ENCODE measurements at places on chromosomes 5 and 9.

GRCh38 chr9:113536483-113537228 is 73.1 kb downstream of the RGS3 start:
- DNase-seq = peak; percentile 86

- no peak for DNase-seq
Measured at GRCh38 chr9:2022560-2022959, 7.4 kb downstream of the SMARCA2 start.

DNA sequence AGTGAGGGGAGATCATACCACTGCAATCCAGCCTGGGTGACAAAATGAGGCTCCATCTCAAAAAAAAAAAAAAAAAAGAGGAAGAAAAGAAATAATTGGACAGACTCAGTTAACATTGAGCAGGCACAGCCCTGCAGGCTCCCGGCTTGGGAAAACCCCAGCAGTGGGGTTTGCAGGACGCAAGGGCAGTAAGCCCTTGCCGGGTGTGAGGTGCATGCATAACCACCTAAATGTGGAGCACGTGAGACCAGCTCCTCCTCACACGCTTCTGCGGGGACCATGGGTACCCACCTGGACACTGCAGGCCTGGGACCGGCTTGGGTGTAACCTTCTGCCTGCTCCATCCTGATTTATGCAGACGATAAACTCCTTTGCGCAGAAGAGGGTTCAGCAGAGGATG is 4.8 kb upstream of the SLC6A18 start:
- no peak for DNase-seq

DNA sequence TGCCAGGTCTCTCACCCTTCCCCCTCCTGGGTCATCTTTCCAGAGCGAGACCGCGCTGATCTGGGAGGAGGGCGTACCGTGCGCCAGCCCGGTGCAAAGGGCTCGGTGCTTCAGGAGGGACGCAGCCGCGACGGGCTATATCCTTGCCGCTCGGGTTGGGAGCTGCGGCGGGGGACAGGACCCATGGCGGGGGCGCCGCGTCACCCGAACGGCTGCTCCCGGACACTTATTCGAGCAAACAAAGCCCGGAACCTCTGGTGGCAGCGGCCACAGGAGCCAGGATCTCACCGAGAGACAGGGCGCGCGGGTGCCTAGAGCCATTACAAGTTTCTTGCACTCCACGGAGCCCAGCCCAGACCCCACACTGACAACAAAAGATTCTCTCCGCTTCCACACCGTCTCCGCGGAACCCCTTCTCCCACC is 1.3 kb downstream of the SEMA6A start:
- DNase-seq = peak; percentile 37

- DNase-seq = no peak
Measured at GRCh38 chr9:127168756-127169574, 46.5 kb upstream of the ANGPTL2 start.

- DNase-seq = no peak
Measured at GRCh38 chr5:180286-180918, 10.9 kb upstream of the LRRC14B start.

GRCh38 chr5:95810305-95811125 is 12.0 kb downstream of the GLRX start:
- no peak for DNase-seq

GRCh38 chr5:32099486-32100035 is 74.6 kb downstream of the GOLPH3 start:
- no peak for DNase-seq

- peak; percentile 40 for DNase-seq
Measured at GRCh38 chr5:137304226-137304874, 194.8 kb downstream of the SPOCK1 start.

DNA sequence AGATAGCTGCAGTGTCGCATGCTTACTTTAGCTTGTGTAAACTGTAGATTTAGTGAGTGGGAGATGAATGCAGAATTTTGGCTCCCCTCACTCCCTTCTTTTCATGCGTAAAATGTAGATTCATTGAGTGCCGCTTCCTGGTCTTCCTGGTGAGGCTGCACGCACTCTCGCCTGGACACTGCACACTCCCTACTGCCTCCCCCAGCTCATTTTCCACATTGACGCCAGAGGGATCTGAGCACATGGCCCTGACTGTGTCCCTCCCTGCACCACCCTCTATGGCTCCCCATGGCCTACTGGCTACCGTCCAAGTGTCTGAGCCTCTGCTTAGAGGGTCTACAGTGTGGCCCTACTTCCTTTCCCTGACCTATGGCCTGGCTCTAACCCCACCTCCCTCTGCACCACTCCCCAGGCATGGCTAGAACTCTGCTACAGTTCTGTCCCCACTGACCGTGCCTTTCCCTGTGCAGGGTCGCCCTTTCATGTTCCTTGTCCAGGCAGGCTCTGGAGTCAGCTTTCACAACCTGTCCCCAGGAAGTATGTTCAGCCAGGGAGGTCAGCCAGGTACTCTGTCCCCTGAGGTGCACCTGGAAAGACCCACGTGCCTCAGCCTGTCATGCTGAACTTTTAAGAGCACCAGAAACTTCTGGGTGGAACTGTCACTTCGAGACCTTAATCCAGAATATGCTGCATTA is 160.6 kb downstream of the COL23A1 start:
- no peak for DNase-seq

GRCh38 chr9:131217331-131218031 is 58.8 kb downstream of the FAM78A start:
- DNase-seq = no peak

DNA sequence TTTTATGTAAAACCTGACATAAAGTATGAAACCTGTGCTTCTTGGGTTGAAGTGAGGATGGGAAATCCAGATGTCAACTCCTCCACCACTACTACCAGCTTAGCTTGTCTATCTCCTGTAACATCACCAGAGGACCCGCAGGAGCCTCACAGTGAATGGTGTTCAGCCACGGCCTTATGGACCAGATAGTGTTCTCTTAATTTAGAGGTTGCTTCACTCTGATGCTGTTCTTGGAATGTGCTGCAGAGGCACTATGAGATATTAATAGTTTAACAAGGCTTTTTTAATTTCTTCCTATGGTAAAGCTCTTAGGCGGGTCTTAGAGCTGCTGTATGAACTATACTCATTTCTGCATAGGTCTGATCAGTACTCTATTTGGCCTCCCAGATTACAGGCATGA is 27.9 kb downstream of the NFX1 start:
- no peak for DNase-seq

DNA sequence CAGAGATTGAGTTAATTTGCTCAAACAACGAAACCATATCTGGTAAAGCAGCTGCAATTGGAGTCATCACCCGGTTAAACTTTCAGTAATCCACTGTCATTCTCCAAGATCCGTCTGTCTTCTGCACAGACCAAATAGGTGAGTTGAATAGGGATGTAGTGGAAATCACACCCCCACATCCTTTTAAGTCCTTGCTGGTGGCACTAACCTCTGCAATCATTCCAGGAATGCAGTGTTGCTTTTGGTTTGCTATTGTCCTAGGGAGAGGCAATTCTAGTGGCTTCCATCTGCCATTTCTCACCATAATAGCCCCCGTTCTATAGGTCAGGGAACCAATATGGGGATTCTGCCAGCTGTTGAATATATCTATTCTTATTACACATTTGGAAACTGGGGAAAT is 14.6 kb upstream of the BTF3 start:
- DNase-seq = no peak

DNA sequence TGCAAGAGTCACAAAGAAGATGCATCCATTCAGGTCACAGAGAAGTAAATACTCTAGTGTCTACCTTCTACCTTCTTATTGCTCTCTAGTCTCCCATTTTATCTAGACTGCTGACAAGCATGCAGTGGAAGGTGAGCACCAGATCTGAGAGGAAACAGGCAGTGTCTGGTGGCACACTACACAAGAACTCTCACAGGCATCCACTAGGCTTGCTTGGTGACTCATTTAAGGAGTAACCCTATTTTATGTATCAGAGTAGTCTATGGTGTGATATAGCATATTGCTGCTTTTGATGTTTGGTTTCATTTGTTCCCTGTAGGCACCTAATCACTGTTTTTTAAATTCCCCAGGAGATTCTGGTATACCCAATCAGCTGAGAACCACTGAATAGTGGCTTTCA is 1.6 kb upstream of the THBS4 start:
- DNase-seq = no peak

DNA sequence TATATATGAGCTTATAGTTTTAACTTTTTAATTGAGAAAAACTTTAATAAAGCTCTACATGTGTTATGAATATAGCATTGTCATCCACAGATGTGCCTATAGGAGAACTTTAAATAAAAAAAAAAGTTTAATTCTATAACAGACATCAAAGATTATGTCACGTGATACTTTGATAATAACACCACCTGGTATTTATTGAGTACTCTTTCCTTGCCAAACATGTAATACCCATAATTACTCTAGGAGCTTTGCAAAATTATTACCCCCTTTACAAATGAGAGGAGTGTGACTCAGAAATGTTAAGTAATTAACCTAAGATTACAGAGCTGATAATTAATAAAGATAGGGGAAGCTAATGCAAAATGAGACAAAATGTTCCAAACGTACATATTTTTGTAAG is 43.0 kb downstream of the ITGA2 start:
- DNase-seq = no peak

DNA sequence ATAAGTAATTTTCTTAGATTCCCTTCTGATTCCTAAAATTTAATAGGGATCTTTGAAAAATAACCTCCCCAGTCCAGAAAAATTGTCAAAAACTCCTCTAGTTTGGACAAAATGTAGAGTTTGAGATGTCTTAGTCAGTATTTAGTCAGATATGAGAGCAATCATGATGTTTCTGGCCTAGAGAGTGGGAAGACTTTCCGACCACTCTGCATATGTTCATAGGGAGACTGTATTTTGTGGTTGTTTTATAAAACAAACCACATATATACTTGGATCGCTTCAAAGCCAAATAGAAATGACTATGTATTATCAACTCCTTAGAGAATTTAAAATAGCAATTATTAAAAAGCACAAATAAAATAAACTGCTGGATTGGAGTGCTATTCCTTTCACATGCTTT is 15.8 kb downstream of the ZFAND5 start:
- no peak for DNase-seq

DNA sequence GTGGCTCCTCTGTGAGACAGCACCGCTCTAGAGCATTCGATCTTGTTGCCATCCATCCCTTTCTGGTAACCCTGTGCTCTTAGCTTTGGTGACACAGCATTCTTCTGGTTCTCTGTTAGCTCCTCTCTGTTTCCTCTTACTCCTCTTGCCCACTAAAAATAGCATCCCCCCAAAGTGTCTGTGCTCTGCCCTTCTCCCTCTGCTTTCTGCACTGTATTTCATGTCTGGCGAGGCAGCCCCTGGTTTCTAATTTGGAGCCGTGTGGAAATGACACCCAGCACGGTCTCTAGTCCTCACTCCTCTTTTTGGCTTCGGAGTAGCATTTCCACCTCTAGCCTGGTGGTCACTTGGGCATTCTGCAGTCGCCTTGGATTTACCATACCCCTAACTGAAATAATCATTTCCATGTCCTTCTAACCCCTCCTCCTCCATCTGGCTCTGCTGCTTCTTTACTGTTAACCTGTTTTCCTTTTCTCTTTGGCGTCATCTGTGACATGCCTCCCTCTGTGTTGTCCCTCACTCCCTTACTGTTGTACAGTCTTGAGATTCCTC is 23.8 kb downstream of the NPR3 start:
- no peak for DNase-seq
